ENCODE measurements at places on chromosomes 16 and 17.
A peak's percentile ranks its signal among the peaks of the same experiment; 100 is the strongest.

DNA sequence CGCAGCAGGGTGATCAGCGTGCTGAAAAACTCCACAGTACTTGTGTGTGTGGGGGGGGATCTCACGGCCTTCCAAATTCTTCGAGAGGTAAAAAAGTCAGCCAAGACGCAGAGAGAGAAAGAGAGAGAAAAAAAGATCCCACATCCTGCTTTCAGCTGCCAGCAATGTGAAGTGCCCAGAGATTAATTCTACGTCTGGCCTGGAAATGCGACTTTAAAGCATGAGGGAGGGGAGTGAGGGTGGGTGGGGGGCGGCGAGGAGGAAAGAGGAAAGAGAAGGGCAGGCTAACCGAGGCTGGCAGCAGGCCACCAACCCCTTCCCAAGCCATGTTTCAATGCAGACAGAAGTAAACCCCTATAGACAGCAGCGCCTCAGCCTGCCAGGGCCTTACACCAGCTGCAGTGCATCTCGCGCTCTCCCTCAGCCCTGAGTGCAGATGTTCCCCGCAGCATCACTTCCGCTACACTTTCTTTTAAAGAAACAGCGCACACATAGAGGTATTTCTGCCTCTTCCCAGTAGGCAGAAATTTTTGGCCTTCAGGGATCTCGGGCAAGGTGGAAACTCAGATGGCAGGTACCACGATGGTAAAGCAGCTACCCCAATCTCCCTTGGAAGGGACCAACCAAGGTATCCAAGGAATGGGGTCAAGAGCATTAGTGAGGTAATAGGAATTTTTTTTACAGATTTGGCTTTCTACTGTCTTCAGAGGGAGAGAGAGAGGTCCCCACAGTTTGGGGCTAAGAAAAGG lies 87.8 kb downstream of the SMG6 start:
- DNase-seq = peak; percentile 31

DNA sequence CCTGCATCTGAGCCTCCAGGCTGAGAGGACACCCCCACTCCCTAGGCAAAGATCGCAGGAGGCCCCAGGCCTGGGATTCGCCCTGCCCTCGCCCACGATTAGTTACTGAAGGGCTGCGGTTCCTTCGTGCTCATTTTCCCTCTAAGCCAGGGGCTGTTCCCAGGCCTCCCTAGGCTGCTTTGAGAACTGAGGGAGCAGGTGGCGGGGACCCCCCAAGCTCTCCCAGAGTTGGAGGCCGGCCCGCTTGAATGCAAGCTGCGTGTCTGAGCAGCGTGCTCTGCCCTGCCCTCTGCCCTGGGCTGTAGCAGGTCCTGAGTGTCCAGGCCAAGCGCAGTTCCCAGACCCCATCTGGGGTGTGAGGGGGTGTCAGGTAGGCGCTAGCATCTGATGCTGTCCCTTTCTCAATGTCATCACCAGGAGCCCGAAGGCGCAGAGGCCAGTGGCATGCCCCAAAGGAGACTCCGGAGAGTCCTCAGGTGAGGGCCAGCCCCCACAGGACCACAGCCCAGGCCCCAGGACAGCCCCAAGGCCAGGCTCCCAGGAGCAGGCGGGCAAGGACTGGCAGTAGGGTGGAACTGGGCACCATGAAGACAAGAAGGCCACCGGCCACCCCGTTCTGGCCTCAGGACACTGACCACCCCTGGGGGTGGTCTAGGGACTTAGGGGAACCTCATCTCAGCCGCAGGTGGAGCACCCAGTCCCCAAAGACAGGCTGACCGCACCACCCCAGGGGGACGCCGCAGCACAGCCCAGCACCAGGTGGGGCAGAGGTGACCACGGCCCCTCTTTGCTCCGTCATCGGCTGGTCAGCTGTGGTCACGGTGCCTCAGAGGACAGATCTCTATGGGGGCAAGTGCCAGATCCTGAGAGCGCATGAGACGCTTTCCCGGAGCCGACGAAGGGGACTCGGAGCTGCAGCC lies 14.6 kb downstream of the ENDOV start:
- no peak for DNase-seq

- no peak for DNase-seq
Observed at GRCh38 chr17:48127371-48128051, 19.9 kb downstream of the SNX11 start.

- DNase-seq = no peak
Observed at GRCh38 chr16:1740234-1740633, 31.1 kb downstream of the NME3 start.

GRCh38 chr17:20072692-20072992 lies 63.5 kb downstream of the SPECC1 start:
- no peak for DNase-seq

DNA sequence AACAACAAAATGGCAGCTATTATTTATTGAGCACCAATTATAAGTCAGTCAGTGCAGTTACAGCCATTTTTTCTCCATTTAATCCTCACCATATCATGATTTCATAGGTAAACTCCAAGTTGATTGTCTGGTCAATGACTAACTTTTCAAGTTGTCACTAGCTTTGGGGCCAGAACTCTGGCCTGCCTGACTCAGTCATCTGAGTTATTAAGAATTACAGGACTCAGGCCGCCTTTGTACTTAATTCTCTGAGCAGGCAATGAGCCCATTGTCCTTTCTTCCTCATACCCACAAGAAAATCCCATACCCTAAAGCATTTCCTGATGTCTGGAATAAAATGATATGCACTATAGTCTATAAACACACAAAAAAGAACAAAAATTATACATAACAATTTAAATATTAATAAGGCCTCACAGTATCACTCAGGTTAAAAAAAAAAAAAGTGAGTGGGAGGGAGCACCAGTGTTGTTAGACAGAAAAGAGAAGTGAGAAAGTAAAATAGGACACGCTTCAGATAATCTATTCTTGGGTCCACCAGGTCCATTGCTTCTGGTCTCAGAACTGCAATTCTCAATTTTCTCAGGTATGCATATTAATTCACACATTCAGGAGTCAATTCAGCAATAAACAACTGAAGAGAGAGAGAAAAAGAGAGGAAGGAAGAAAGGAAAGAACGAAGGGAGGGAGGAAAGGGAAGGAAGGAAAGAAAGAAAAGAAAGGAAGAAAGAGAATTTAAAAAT lies 70.2 kb downstream of the SPAG9 start:
- DNase-seq = no peak

- no peak for DNase-seq
Observed at GRCh38 chr16:86649875-86650274, 71.5 kb downstream of the FOXL1 start.

DNA sequence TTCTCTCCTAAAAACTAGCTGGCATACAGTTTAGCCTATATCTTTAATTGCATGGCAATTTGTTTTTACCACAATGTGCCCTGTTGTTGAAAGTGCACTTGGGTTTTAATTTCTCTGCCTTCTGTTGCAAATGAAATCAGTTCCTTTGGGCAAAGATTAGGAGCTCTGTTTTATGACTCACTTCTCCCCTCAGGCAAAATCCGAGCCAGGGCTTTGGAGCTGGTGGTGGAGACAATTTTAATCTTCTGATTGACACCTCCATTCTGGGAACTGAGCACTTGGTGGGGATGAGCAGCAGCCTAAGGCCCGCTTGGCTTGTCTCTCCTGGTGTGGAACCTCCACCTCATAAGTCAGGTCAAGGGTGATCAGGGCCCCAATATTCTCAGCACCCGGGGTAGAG lies 13.3 kb upstream of the MYH8 start:
- no peak for DNase-seq
